ENCODE measurements at places on chromosomes 1 and 21.
A peak's percentile ranks its signal among the peaks of the same experiment; 100 is the strongest.

DNA sequence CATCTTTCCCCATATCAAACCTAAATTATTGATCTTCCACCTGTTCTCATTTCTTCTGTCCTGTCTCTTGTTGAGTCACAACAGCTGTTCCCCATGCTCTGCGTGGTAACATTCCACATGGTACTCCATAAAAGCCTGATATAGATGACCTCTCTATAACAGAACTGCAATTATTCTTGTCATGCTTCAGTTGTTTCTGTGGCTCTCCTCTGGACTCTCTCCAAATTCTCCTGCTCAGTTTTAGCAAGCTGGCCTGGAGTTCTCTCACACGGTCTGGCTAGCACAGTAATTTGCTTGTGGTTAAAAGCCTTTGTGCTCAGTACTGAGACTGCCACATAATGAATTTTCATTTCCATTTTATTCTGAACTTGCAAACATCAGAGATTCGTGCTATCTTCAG is 10.6 kb upstream of the LRRC39 start:
- DNase-seq = no peak

DNA sequence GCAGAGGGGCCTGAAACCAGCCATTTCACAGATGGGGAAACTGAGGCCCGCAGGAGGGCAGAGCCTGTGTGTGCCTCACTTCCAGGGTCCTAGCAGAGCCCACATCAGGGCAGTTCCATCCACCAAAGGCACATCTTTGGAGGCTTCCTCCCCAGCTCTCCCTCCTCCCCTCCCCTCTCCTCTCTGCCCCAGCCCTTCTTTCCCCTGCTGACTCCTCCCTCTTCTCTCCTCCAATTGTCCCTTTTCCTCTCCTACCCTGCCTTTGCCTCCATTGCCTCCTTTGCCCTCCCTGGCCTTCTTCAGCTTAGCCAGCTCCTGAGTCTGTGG is 56.6 kb downstream of the TMEM53 start:
- DNase-seq = no peak

- no peak for DNase-seq
Measured at GRCh38 chr1:71311376-71311775, 230.5 kb upstream of the ZRANB2 start.

DNA sequence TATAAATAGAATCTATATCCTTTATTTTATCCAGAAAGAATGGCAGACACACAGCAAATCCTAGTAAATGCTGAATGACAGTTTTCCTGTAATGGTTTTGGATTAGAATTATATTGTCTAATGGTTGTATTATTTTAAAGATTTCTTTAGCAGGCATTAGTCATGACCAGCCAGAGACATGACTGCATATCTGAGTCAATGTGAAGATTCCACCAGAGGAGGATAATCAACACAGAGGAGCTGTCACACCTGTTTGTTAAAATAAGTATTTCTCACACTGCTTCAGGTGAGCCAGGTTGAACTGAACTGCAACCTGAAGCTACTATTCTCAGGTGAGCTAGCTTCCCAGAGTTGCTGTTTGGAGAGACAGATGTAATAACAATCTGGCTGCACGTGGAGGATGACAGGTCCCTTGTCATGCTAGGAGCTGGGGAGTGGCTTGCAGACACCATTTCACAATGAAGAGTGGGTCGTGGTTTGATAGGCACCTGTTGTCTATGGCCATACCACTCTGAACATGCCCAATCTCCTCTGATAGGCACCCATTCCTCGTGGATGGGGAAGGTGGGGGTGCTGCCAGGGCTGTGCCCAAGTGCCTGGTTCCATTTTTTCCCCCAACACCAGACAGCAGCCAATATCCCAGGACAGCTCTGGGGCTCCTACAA is 94.3 kb downstream of the KCNJ6 start:
- DNase-seq = no peak

DNA sequence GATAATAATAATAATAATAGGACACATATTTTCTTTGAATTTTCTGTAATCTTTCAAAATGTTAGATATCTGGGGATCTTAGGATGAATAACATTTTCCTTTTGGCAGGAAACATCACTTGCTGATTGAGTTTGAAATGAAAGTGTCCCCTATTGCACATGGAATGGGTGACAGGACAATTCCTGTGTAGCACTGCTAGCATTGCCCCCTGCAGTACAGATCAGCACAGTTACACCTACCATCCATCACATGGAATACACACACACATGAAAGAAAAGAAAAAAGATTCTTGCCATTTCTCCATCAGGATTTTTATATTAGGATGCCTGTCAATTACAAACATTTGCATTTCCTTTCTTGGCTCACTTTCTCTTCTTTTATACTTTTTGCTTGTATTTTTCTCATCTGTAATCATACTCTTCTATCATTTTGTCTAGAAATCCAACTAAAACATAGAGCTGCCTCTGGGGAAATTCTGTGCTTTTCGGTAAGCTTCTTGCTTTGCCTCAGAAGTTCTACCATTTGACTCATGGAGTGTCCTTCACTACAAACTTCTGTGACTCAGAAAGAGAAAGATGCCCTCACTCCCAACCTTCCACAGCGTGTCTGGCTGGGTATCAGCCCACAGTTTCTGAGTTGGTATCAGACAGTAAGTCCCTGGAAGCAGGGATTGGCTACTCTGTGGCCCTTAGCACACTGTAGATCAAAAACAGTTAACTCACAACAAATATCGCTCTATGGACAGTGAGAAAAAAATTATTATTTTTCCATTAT is 641.2 kb downstream of the PTPRC start:
- no peak for DNase-seq

DNA sequence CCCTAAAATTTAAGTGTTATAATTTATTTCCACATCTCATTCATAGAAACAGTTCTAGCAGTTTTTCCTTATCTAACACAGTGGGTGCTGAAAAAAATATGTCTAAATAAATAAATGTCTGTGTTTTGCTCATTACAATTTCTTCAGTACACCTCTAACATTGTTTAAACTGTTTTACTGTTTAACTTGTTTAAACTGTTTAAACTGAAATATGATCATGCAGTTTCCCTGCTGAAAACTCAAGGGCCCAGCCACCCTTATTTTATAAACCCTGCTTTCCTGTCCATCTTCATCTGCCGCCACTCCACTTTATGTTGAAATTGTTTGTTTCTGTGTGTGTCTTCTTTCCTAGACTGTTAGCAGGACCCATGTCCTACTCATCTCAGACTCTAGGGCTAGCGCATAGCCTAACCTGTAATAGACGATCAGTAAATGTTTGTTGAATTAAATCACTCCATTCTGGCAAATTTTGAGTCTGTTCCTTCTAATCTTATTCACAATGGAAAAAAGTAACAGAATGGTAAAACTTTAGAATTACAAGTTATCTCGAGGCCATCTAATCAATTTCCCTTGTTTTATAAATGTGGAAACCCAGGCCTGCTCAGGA is 9.4 kb upstream of the PIK3C2B start:
- no peak for DNase-seq

- DNase-seq = peak; percentile 74
Measured at GRCh38 chr1:7975212-7975865, 13.8 kb downstream of the PARK7 start.

GRCh38 chr1:2874607-2875480 is 73.4 kb upstream of the TTC34 start:
- no peak for DNase-seq

Data from upper lobe of right lung (tissue), 1 donor.